ENCODE measurements at places on chromosomes 16 and 17.
A peak's percentile ranks its signal among the peaks of the same experiment; 100 is the strongest.

DNA sequence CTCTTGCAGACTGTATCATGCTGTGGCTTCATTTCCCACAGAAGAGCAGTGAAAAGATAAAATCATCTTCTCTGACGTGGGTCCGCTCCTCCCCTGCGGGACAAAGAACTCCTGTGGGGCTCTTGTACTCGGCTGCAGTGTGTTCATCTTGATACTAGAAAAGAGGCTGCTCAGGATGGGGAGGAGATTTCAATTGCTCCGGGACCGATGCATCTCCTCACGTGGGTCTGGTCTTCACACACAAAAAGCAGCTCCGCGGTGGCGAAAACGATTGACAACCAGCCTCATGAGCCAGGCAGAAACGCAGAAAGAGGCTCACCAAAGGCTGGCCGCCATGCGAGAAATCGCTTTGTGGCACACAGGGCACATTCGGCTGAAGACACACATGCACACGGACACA is 14.4 kb upstream of the KCNJ18 start:
- no peak for DNase-seq

DNA sequence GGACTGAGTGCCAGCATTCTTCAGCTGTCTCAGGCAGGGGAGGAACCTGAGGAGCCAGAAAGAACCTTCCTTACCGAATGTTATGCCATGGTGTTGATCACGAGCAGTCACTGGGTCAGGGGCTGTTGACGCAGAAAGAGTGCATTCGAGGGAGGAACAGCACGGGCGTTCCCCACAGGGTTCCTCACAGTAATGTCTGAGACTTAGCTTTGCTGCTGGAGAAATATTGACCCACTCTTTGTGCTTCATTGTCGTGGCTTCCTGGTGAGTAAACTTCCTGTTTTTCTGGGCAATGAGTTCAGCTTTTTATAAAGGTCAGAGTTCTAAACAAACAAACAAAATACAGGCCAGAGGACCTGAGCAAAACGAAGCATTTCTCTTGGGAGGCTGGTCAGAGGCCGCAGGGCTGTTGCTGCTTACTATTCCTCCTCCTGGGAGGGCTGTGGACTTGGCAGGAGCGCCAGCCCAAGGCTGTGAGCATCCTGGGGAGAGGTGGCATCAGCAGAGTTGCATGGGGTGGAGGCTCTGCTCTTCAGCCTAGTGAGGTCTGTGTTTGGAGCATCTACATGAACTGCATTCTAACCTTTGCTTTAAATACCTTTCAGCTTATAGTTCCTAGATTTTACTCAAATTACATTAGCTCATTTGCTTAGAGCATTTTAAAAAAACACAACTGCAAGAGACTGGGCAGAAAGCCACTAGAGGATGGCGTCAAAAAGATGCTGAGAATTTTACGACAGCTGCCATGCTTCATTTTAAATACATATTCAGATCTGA is 143.1 kb upstream of the CACNG5 start:
- DNase-seq, result no peak

GRCh38 chr16:27164352-27164751 is 39.0 kb upstream of the KDM8 start:
- no peak for DNase-seq

DNA sequence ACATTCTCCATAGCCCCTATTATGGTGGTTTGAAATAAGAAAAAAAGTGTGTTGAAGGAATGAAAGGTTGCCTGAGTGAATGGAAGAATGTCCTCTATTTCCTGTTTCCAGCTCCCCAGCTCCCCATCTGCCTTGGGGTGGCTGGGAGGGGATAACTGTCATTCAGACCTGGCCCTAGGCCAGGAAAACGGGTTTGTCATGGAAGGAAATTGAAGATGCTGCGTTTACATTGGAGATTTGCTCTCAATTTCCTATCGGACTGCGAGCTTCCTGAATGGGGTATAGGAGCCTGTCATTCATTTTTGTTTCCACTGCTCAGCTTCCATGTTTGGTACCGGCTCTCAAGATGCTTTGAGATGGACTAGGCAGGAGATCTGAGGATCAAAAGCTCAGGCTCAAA is 2.2 kb upstream of the FZD2 start:
- DNase-seq, result no peak

- no peak for DNase-seq
Measured at GRCh38 chr16:85854935-85855334, 44.0 kb upstream of the IRF8 start.

- DNase-seq, result no peak
Measured at GRCh38 chr17:41421617-41422016, 2.8 kb downstream of the KRT37 start.

DNA sequence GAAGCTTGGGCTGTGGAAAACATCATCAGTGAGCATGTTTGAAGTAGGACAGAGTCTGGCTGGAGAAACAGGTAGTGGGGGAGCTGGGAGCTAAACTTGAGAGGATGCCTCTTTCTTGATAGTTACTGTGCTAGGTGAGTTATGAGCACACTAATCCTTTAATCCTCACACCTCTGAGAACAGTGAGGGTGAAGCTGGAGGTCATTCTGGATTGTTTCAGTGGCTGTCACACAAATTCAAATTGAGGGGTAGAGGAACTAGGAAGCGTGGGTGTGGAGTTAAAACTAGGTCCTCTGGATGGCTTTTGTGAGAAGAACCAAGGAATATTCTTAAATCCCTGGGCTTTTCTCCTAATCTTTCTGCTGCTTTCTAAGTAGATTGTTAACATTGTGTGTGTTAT is 3.3 kb downstream of the AKAP1 start:
- no peak for DNase-seq

- DNase-seq, result no peak
Measured at GRCh38 chr17:67266496-67266895, 21.5 kb upstream of the HELZ start.

DNA sequence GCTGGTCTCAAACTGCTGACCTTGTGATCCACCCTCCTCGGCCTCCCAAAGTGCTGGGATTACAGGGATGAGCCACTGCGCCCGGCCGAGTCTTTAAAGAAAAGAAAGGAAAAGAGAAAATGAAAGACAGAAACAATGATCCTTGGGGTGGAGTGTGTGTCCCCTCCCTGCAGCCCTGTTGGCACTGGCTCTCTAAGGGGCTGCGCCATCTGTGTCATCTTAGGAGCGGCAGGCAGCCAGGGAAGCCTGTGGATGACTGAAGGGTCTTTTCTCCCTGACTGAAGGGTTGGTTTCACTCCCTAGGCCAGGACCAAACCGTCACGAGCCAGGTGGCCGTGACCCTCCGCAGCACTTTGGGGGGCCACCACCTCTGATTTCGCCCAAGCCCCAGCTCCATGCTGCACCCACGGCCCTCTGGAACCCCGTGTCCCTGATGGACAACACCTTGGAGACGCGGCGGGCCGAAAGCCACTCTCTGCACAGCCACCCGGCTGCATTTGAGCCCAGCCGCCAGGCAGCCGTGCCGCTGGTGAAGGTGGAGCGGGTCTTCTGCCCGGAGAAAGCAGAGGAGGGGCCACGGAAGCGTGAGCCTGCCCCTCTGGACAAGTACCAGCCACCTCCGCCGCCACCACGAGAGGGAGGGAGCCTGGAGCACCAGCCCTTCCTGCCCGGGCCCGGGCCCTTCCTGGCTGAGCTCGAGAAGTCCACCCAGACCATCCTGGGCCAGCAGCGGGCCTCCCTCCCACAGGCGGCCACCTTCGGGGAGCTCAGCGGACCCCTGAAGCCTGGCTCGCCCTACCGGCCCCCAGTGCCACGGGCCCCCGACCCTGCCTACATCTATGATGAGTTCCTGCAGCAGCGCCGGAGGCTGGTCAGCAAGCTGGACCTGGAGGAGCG is 27.7 kb downstream of the GINS2 start:
- DNase-seq, result no peak

DNA sequence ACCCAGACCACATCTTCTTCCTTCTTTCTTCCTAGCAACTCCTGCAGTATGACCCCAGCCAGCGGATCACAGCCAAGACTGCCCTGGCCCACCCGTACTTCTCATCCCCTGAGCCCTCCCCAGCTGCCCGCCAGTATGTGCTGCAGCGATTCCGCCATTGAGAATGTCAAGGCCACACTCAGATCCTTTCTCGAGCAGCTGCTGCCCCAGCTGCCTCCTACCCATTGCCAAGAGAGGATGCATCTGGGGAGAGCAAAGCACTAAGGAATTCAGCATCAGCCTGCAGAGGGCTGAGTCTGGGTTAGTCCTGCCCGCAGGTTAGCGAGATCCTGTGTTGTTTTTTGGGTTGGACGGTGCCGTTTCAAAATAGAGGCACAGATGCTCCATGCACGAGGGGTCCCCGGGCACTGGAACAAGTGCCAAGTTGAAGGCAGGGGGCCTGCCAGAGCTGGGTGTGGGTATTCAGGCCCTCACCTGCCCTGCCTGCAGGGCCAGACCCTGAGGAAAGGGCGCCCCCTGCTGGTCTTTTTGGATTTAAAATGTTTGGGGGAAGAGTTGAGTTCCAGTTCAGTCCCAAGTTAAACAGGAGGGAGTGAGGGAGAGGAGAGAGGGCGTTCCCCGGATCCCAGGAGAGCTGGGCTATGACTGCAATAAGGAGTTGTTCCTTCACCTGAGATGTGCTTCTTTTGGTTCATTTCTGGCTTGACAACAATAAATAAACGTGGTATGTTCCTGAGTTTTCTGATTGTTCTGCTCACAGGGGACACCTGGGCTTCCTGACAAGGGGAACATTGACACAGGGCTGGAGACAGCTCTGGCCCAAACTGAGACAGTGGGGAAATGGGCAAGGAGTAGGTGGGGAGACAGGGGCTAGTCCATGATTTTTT is 4.9 kb downstream of the CDK3 start:
- DNase-seq, result peak; percentile 85

DNA sequence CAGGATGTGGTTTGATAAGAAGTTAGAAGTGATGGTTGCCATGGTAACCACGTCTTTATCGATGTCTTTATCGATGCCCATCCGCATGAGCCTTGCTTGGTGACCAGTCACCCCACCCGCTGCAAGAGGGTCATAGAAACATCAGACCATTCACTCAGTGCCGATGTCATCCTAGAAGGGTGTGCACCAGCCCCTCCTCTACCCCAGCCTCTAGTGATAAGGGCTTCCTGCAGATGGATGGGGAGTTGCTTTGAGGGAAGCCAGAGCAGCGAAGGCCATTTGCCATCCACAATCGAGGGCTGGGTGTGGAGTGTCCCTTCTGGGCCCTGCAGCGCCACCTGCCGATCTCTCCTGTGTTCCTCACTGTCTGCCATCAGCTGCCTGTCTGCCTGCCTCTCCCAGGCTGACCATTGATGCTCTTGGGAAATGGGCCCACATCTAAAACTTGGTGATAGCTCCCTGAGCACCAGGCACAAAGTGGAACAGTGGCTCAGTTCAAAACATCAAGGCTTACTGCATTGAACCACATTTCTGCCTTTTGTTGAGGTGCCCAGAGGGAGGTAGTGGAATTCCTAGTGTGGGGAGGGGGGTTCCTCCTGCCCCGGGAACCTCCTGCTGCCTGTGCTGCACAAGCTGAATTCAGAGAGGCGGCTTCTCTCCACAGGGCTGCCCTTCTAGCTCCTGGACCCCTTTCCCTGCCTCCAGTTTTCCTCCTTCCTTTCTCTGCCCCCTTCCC is 8.9 kb downstream of the CALB2 start:
- DNase-seq, result peak; percentile 31

DNA sequence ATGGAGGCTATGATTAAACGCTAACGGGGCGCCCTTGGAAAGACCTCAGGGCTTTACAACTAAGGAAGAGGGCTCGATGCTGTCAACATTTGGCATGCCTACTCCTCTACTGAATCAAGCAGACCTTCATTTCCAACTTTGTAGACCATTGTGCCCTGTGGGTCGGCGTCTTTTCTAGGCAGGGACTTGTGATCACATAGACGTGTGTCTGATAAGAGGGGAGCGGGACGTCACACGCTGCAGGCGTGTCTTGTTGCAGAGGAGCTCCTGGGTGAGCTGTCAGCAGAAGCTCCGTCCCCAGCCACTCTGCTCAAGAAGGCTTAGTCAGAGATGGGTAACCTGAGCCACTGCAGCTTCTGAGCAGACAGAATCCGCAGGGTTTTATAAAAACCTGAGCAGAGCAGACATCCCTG is 2.8 kb downstream of the MAPK8IP3 start:
- DNase-seq, result no peak

- no peak for DNase-seq
Measured at GRCh38 chr16:88836791-88837190, 20.0 kb downstream of the GALNS start.

DNA sequence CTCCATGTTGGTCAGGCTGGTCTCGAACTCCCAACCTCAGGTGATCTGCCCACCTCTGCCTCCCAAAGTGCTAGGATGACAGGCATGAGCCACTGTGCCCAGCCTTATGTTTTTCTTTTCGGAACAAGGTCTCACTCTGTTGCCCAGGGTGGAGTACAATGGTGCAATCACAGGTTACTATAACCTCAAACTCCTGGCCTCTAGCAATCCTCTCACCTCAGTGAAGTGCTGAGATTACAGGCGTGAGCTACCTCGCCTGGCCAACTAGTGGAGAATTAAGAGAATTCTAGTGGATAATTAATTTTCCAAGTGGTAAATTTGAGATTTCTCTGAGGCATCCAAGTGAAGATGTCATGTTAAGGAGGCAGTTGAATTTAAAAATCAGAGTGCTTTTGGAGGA is 2.9 kb upstream of the FBXO47 start:
- no peak for DNase-seq

GRCh38 chr17:70169709-70170597 is 621 bp downstream of the KCNJ2 start:
- DNase-seq, result no peak

Measured in stimulated activated CD4-positive, alpha-beta T cell treated with anti-CD3 and anti-CD28 coated beads, TNF-alpha, amount 100 ng/mL, for 48 hours (primary cell).